Glutamatergic neuron (in vitro differentiated cells): ENCODE measurements at places on chromosomes 16 and 17. TPM values are rescaled to one million over a fixed set of nuclear protein-coding genes. Genes with fewer than 3 reads are reported as not detected.

DNA sequence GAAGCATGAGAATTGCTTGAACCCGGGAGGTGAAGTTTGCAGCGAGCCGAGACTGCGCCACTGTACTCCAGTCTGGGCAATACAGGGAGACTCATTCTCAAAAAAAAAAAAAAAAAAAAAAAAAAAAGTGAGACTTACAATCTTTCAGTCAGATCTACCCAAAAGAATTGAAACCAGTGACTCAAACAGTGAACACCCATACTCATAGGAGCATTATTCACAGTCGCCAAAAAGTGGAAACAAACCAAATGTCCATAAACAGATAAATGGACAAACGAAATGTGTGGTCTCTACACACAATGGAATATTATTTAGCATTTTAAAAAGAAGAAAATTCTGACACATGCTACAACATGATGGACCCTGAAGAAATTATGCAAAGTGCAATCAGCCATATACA, 9.1 kb upstream of the SCNN1B start:
- H3K36me3 ChIP-seq, result no peaks in the 10 kb centered on the region
- H3K27ac ChIP-seq, result no peak overlapping the region
- no peak overlapping the region for H3K4me3 ChIP-seq
- no peaks in the 10 kb centered on the region for H3K4me1 ChIP-seq

DNA sequence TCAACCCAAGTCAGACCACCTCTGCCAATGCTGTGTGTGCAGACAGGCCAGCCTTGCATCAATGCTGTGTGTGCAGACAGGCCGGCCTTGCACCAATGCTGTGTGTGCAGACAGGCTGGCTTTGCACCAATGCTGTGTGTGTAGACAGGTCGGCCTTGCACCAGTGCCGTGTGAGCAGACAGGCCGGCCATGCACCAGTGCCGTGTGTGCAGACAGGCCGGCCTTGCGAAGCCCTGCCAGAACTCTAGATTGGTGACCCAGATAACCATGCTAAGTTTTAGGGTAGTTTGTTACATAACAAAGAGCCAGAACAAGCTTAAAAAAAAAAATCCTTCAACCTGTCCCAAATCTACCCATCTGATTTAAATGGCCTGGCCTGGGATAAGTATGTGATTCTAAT, 54.3 kb downstream of the ELAC2 start:
- H3K36me3 ChIP-seq, result peaks cover 7% of the 10 kb centered on the region
- no peak overlapping the region for H3K27ac ChIP-seq
- H3K4me1 ChIP-seq, result no peaks in the 10 kb centered on the region

DNA sequence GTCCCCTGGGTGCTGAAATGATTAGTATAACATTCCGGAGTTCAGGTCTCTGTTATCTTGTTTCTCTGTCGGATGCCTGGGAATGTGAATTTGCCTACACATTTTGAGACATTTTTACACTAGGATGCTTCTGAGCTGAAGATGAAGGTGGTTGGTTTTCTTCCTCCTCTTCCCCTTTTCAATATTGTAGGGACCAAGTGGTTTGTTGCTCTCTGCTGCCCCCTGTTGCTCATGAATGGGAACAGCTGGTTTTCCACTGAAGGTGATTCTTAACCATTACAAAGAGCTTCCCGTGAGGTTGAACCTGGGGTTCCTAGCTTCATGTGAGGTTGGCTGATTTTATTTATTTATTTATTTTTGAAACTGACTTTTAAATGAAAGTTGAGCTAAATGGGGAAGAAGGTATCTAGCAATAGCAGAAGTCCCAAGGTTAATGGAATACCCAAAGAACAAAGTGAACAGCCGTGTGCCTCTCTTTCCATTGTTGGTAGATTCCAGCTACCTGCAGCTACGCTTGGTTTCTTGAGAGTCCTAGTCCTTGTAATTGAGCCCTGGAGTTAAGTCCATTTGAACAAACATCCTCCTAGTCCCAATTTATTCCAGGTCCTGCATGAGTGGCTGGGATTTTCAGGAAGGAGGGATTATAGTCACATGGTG, 983.9 kb upstream of the EEF2KMT start:
- no peaks in the 10 kb centered on the region for H3K4me1 ChIP-seq
- no peaks in the 10 kb centered on the region for H3K27me3 ChIP-seq
- DNase-seq, result peak; percentile 61
- H3K4me3 ChIP-seq, result no peak overlapping the region

- peak overlapping the region; percentile 96 for H3K27ac ChIP-seq
- DNase-seq, result peak; percentile 85
- H3K36me3 ChIP-seq, result no peaks in the 10 kb centered on the region
- peaks cover 19% of the 10 kb centered on the region for H3K4me1 ChIP-seq
- H3K27me3 ChIP-seq, result peaks cover 27% of the 10 kb centered on the region
- peak overlapping the region; percentile 90 for H3K4me3 ChIP-seq
Observed at GRCh38 chr17:28744972-28745785, 1.4 kb downstream of the TRAF4 start.

GRCh38 chr17:63406689-63407330, 39.3 kb downstream of the CYB561 start:
- H3K27ac ChIP-seq, result no peak overlapping the region
- peaks cover 4% of the 10 kb centered on the region for H3K36me3 ChIP-seq
- H3K27me3 ChIP-seq, result no peaks in the 10 kb centered on the region
- H3K4me3 ChIP-seq, result no peak overlapping the region
- H3K4me1 ChIP-seq, result peaks cover 8% of the 10 kb centered on the region
- peak; percentile 58 for DNase-seq

- peaks cover 27% of the 10 kb centered on the region for H3K27me3 ChIP-seq
- peaks cover 3% of the 10 kb centered on the region for H3K4me1 ChIP-seq
- no peak overlapping the region for H3K4me3 ChIP-seq
- H3K27ac ChIP-seq, result no peak overlapping the region
- peak; percentile 82 for DNase-seq
Observed at GRCh38 chr17:7383742-7384488, 3.0 kb downstream of the TNK1 start.

DNA sequence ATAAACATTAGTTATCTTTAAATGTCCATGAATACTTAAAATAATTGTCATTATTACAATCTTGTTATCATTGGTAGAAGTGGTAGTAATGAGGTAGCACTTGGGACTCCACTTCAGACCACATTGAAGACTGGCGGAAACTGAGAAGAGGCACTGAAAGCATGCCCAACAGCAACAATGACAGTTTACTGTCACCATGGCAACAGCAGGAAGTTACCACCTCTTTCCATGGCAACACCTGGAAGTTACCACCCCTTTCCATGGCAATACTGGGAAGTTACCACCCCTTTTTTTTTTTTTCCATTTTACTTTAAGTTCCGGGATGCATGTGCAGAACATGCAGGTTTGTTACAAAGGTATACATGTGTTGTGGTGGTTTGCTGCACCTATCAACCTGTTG, 494.9 kb upstream of the RBFOX1 start:
- H3K27ac ChIP-seq, result no peak overlapping the region
- H3K36me3 ChIP-seq, result no peaks in the 10 kb centered on the region
- H3K4me1 ChIP-seq, result no peaks in the 10 kb centered on the region

DNA sequence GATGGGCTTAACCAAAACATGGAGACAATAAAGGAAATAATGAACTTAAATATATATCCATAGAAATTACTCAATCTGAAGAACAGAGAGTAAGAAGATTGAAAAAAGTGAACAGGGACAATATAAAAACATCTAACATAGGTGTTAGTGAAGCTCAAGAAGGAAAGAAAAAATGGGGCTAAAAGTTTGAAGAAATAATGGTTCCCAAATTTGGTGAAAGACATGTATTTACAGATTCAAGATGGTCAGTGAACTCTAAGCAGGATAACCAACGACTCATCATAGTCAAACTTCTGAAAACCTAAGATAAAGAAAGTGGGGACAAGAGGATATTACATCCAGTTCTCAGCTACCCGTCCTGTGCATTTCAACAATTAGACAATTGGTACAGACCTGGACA, 22.6 kb downstream of the SDK2 start:
- DNase-seq, result no peak
- peaks cover 28% of the 10 kb centered on the region for H3K4me1 ChIP-seq
- no peak overlapping the region for H3K4me3 ChIP-seq
- H3K27me3 ChIP-seq, result peaks cover 7% of the 10 kb centered on the region
- peaks cover 12% of the 10 kb centered on the region for H3K36me3 ChIP-seq

GRCh38 chr17:11589716-11590115, 8.6 kb upstream of the DNAH9 start:
- no peak overlapping the region for H3K4me3 ChIP-seq
- H3K4me1 ChIP-seq, result no peaks in the 10 kb centered on the region
- H3K27me3 ChIP-seq, result no peaks in the 10 kb centered on the region
- DNase-seq, result no peak
- H3K36me3 ChIP-seq, result no peaks in the 10 kb centered on the region

- H3K4me1 ChIP-seq, result peaks cover 41% of the 10 kb centered on the region
- no peak overlapping the region for H3K4me3 ChIP-seq
- H3K27me3 ChIP-seq, result peaks cover 16% of the 10 kb centered on the region
- H3K36me3 ChIP-seq, result no peaks in the 10 kb centered on the region
- peak overlapping the region; percentile 66 for H3K27ac ChIP-seq
Observed at GRCh38 chr17:79188048-79188447, 113.4 kb downstream of the ENGASE start.

TEKT1 gene
- not detected for total RNA-seq

ARHGAP44 gene
- total RNA-seq, result 17.5 TPM

BRD7 gene
- total RNA-seq, result 80.8 TPM

AOC2 gene
- 6.1 TPM for total RNA-seq

GGNBP2 gene
- total RNA-seq, result 105 TPM
